LoVo (cell line): ENCODE measurements at places on chromosomes 1 and 21.

DNA sequence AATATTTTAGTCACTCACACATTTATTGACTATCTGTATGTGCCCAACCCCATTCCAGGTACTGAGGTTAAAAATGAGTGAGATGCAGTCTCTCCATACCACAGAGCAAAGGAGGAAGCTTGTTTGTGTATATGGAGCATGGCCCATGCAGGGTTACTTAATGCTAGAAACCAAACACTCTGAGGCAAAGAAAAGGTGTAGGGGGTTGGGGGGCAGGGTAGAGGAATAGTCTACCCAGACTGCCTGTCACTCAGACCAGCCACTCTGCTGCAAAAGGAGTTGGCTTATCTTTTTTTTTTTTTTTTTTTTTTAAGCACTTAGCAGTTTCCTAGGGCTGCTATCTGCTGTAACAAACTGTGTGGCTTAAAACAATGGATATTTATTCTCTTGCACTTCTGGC, 19.8 kb downstream of the PGM1 start:
- DNase-seq = no peak

DNA sequence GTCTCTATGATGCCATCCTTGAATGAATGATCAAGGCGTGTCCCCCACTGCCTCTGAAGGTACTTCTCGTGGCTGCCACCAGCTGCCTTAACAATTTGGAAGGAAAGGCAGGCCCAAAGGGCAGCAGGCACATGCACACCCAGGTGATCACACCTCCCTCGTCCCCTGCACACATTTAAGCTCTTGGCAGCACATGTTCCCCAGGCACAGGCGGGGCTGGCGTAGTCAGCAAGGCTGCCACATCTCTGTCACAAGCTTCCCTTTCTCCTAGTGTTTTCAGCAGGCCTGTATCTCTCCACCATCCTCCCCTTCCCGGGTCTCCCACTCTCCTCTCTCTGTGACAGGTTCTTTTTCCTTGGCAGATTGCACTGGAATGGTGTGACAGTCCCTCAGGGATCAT, 111.9 kb downstream of the CACNA1E start:
- no peak for DNase-seq

GRCh38 chr1:169149555-169150286, 43.2 kb downstream of the ATP1B1 start:
- DNase-seq = no peak

DNA sequence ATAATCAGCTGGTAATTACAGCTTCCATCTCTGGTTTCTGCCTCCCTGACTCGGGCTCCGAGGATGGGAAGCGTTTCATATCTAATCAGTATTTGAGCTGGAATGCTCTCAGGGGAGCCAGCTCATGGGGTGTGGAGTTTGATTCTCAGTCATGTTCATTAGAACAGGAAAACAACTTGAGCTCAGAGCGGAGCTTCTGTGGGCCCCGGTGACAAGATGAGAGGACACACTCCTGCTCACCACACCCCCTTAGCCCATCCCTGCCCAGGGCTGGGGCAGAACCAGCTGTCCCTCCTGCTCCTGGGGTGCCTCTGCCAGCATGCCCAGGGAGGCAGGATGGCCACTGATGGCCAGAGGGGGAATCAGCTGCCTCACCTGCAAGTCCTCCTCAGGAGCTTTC, 726.0 kb downstream of the PTPRU start:
- no peak for DNase-seq

- DNase-seq = no peak
Measured at GRCh38 chr1:119327450-119328155, 41.0 kb upstream of the HAO2 start.

DNA sequence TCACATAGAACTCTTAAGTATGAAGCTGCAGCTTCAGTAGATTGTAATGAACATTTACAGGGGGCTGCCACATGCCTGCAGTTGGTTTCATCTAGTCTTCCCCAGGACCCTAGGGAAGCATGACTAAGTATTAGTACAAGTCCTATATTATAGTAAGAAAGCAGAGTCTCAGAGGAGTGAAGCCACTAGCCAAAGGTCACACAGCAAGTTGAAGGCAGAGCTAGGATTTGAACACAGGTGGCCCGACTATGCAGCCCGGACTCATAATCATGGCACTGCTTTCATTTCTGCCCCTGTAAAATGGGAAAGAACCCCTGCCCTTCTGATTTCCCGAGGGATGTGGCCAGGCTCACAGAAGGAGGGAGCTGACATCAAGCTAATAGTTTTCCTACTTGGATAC, 8.4 kb upstream of the CRYBG2 start:
- DNase-seq = no peak

DNA sequence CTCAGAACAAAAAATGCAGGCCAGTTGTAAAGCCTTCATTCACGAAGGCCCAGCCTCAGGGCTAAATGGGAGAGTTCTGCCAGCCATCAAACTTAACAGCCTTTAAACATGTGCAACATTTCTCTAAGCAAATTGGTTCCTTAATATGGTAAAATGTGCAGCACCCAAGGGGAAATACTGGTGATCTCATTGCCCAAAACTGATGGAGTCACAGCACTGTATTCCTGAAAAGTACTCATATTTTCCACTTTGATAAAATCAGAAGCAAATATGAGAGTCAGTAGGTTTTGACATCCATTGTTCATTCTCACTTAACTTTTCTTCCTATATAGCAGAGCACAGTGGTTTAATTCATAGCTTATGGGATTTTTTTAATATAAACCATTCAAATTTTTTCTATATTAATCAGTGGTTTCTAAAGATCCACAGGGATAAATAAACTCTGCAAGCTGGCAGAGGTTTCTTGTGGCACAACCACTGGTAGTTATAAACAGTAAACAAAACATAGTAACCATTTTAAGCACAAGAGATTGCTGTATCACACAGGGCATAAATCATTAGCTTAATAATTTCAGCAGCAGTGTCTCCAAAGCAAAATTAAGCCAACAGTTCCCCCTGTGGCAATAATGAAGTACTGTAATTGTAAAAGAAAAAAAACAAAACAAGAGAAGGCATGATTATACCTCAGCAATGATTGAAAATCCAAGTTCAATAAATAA, 106.9 kb upstream of the LYPLAL1 start:
- peak; percentile 21 for DNase-seq

DNA sequence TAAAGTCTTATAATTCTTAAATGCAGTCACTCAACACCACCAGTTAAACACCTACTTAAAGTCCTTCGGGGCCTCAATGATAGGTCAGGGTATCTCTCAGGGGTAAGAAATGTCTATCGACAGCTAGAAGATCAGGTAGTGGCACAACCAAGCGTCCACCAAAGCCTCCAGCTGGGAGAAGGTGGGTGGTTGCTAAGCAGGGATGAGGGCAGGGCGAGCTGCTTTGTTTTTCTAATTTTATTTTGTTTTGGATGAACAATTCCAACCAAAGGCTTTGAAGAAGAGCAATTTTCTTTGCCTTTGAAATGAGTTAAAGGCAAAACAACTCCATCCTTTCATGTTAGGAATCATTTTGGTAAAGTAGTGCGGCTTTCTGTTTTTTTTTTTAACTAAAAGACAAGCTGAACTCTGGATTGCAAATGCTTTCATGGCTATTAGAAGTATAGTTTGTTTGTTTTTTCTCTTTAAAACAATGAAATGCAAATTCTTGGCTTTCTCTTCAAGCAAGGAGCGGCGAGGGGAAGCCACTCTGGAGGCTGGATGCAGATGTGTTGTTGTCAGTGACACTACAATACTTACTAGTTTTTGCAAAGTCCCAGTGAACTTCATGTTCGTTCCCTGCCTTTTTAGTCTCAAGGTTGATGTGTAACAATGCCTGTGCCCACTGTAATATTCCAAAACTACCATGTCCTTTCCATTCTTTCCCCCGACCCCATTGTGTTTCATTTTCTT, 106.0 kb downstream of the MRPS6 start:
- no peak for DNase-seq

GRCh38 chr1:244755673-244756072, 79.8 kb upstream of the COX20 start:
- DNase-seq = no peak

- no peak for DNase-seq
Measured at GRCh38 chr1:81670286-81670685, 130.4 kb upstream of the ADGRL2 start.

GRCh38 chr1:232876506-232877364, 71.5 kb downstream of the MAP10 start:
- DNase-seq = no peak

DNA sequence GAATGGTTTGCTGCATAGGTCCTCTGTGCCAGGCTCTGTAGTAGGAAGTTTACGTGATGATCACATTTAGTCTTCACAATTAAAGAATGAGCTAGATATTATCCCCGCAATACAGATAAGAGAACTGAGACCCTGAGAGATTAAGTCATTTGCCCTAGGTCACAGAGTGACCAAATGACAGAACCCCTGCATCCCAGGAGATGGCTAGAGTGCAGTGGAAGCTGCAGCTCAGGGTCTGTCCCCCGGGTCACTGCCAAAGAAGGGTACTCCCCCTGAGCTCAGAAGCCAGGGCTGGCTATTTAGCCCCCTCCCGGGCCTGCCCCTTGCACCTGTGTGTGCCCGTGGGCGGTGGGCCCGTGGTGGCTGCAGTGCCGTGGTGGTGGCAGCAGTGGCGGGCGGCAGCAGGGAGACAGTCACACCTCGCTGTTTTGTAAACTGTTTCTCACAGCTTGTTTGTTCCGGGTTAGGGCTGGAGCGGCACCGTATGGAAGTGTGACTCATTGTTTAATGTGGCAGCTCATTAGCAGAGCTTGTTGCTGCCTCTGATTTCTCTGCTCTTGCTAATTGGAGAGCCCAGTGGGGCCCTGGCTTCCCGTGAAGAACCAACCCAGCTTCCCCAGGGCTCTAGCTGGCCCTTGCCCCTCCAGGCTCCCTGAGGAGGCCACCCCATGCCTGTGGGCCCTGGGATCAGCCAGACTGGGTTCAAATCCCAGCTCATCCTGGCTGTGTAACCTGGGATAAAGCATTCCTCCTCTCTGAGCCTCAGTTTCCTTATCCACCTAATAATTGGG, 19.3 kb upstream of the FOXO6 start:
- DNase-seq = peak; percentile 72

DNA sequence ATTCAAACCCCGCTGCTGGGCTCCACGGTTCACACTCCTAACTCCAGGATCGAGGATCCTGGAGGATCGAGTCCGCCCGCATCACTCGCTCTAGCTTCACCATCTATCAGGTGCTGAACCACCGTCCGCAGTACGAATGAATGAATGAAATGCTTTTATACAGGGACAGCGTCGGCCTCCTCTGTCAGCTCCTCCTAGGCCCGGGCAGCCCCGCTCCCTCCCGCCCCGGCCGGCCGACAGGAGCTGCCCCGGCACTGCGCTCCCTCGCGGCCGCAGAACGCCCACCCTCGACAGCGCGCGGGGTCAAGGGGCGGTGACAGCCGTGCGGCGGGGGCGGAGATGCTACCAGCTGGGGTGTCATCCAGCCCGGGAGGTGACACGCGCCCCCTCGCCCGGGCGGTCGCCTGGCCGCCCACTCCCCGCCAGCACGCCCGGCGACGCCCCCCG, 520 bp downstream of the ZBTB17 start:
- DNase-seq = peak; percentile 8

DNA sequence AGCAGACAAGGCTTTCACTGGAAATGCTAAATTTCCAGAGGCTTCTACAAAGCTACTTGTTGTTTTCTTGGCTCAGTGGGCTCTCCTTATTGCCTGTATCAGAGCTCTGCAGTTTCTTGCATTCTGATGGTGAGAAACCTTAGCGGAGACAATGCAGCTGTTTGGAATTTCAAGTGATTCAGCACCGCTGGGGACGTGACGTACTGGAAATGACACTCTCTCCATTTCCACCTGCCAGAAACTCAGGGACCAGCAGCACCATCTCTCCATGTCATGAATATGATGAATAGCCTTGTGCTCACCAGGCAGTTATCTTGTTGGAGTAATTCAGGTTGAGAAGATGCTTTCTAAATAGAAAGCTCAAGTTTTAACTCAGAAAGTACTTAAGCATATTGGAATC, 497.2 kb upstream of the DEPDC1 start:
- DNase-seq = no peak

- no peak for DNase-seq
Measured at GRCh38 chr1:170854677-170855076, 80.7 kb upstream of the MROH9 start.

DNA sequence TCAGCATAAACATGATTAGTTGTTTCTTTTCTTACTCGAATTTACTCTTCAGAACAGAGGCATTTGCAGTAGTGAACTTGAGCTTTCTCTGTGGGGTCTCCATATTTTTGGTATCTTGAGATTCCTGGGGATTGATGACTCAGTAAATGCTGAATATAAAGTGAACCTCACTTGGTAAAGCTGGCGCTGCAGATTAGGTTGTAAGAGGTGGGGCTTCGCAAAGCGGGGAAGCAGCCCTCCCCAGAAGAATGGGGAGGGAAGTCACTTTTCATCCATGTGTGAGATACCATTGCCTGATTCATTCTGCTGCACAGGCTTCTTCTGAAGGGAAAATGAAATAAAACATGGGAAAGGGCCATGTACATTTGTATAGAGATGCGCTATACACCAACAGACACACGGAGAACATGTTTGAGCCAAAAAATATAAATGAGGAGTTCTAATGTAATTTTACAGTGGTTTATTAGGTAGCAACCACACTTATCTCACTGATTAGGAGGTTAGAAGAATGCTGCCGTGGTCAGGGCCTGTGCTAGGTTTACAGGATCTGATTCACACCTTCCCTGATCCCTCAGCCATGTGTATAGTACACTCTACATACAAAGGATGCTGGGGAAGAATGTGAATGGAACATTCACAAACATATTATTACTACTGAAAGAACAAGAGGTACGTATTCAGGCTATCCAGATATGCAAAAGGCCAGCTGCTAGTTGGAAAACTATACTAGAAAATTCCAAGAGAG, 63.5 kb downstream of the DNTTIP2 start:
- DNase-seq = no peak

GRCh38 chr1:21270086-21270689, 20.1 kb downstream of the ECE1 start:
- DNase-seq = peak; percentile 38

DNA sequence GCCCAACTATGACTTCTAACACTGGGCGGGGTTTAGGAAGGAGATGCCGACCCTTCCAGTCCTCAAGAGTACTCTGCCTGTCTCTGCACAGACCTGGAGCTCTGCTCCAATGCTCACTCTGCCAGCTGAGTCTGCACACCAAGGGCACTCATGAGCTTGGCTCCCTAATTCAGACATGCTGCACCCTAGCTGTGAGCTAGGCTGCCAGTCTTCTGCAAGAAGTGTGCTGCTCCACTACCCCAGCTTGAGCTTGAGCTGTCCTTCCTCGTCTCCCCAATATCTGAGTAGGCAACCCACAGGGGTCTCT, 13.2 kb downstream of the TP53BP2 start:
- DNase-seq = no peak

GRCh38 chr1:53420341-53420740, 38.9 kb upstream of the DMRTB1 start:
- DNase-seq = no peak

GRCh38 chr1:46003315-46003714, 129.1 kb downstream of the PIK3R3 start:
- DNase-seq = no peak

DNA sequence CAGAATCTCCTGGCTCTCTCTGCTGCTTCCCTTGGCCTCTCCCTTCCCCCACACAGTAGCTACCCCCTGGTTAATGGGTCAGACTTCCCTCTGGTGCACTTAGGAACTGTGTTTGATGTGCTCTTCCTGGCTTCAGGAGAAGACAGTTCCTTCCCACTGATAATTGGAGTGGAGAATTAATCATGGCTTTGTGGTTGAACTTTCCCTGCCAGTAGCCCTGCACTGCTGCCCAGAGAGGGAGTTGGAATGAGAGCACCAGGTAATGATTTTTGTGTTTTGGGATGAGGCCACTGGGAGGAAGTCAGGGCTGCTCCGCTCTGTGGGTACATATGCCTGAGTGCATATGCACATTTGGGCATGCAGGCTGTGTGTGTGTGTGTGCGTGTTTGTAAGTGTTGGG, 39.7 kb upstream of the PADI2 start:
- DNase-seq = no peak

GRCh38 chr1:94743862-94744261, 76.3 kb upstream of the SLC44A3 start:
- DNase-seq = no peak
